ENCODE measurements at places on chromosomes 3 and 15. TPM values are rescaled to one million over a fixed set of nuclear protein-coding genes. Genes with fewer than 3 reads are reported as not detected.

DNA sequence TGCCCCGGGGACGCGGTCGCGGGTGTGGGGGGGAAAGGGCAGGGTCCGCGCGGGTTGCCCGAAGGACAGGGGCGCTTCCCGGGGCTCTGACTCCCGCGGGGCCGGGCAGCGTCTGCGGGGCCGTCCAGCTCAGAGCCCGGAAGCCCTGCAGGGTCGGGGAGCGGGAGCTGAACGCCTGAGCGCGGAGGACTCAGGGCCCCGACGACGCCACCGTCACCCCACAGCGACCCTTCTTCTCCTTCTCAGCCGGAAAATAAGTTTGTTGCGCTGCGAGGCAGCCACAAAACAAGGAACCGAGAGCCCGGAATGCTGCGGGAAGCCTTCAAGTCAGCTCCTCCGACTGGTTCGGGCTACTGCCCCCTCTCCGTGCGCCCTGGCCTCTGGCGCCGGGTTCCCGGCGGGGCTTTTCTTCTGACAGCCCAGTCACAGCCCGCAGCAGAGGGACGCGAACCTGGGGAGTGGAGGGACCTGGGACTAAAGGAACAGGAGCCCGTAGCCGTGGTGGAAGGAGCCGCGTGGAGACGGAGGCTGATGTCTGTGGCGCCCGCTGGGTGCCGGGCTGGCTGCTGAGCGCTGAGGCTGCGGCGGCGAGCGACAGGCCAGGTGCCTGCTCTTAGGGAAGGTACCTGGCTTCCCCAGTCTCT, 484 bp downstream of the CNTN4 start:
- peak; percentile 70 for DNase-seq

DNA sequence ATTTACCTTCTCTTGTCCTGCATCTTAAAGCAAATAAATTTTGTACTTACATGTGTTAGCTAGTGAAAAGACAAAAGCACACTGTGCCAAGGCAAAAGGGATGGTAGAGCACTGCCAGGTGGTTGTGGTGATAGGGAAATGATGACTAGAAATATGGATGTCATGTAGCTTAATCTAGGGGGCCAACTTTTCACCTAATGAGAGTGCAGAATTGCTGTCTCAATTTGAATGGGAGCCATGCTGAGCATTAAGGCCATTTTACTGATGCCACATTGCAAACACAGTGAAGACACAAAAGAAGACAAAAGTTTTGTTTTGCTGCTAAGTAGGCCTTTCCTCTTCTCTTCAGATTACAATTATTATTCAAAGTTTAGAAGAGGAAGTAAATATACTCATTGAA, 274.7 kb downstream of the PDCD6IP start:
- no peak for DNase-seq

GRCh38 chr3:154540950-154541604, 111.1 kb upstream of the GPR149 start:
- no peak for DNase-seq

Gene GOLGA6A
- not detected for total RNA-seq

Gene CACNA2D2
- 119 TPM for total RNA-seq

GRCh38 chr3:114804099-114804498, 343.0 kb downstream of the ZBTB20 start:
- DNase-seq = no peak

- DNase-seq = no peak
Observed at GRCh38 chr3:106183762-106184391, 315.1 kb upstream of the CBLB start.

DNA sequence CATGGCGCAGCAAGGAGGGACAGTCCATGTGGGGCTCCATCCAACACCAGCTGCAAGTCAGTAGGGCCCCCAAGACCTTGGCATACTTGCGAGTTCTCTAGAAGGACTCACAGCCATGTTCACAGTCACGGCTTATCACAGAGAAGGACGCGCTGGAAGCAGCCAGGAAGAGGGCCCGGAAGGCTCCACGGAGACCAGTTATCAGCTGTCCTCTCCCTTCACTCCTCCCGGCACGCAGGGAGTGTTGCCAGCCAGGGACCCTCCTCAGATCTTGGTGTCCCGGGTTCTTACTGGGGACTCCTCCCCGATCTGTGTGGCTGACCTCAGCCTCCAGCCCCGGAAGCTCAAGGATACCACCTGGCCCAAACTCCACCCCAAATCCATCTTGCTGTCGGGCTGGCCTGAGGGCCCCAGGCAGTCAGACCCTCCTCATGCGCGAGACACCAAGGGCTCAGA, 68.0 kb downstream of the SLTM start:
- no peak for DNase-seq

Gene IGSF11
- 0.46 TPM for total RNA-seq

Data from upper lobe of right lung (tissue), 1 donor.